ENCODE measurements at places on chromosomes 12 and 14. TPM values are rescaled to one million over a fixed set of nuclear protein-coding genes. Genes with fewer than 3 reads are reported as not detected.

- H3K27me3 ChIP-seq, result peaks cover 2% of the 10 kb centered on the region
- H3K4me1 ChIP-seq, result peaks cover 22% of the 10 kb centered on the region
- no peaks in the 10 kb centered on the region for H3K36me3 ChIP-seq
- H3K4me3 ChIP-seq, result no peak overlapping the region
- no peak for DNase-seq
- H3K27ac ChIP-seq, result no peak overlapping the region
These were observed 1057.7 kb downstream of the VRK1 start for GRCh38 chr14:97854918-97855317.

DNA sequence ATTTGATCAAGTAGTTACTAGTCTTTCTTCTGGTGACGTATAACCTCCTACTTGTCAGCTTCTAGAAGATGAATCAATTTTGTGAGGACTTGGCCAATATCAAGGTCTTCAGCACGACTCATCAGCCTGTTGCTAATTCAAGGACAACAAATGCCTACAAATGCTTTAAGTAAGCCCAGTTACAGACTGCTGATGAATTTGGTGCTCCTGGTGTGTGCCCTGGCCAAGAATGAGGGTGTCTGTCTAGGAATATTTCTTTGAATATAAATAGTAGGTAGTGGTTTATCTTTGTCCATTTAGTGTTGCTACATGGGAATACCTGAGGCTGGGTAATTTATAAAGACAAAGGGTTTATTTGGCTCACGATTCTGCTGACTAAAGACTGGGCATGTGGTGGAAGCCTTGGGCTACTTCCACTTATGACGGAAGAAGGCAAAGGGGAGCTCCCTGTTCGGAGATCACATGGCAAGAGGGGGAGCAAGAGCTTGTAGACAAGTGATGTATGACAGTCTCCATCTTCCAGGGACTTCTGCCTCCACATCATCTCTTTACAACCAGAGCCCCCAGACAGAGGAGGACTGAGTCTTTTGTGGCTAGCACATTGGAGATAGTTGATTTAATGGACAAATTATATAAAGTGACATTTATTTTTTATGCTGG is 180.2 kb downstream of the CRADD start:
- H3K36me3 ChIP-seq, result no peaks in the 10 kb centered on the region
- peaks cover 22% of the 10 kb centered on the region for H3K4me1 ChIP-seq
- peaks cover 2% of the 10 kb centered on the region for H3K27me3 ChIP-seq

DNA sequence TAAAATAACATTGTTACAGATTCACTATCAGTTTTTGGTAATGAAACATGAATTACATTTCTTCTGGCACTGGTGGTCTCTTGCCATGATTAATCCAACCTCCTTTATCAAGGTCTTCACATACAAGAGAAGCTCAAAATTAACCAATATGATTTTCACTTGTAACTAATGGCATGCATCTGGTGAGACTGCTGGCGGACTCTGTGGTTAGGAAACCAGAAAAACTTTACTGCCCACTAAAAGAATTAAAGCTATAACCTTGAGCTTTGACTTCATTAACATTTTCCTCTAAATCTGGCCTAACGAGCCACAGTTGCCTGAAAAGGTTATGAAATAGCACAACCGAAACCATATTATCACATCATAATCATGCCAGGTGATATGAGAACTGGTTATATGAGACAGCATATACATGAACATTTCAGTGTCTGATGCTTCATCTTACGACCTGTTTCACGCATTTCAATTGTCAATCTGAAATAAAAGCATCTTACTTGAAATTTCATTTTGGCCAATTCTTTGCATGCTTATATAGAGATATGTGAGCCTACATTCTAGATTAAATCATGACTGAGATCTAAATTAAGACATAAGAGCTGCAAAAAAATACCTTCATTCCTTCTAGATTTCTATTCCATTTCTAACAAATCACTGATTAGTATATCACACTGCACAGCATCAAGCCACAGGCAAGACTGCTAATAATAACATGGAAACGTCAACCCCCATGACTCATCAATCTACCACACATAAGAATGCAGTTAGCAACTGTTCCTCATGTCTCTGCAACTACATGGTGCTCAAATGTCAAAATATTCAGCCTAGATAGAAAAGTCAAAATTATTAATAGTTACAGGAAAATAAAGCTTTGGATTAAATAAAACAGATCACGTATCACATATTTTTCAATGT is 89.3 kb downstream of the OSBPL8 start:
- no peaks in the 10 kb centered on the region for H3K36me3 ChIP-seq
- peaks cover 2% of the 10 kb centered on the region for H3K4me1 ChIP-seq
- no peak overlapping the region for H3K4me3 ChIP-seq
- H3K27ac ChIP-seq, result no peak overlapping the region

The DCAF4 gene
- 23.4 TPM for total RNA-seq

GRCh38 chr14:46769292-46769691 is 117.7 kb upstream of the RPL10L start:
- H3K4me1 ChIP-seq, result no peaks in the 10 kb centered on the region
- no peak overlapping the region for H3K27ac ChIP-seq
- no peaks in the 10 kb centered on the region for H3K27me3 ChIP-seq
- no peak overlapping the region for H3K4me3 ChIP-seq
- DNase-seq, result no peak

The TAS2R9 gene
- total RNA-seq, result not detected

GRCh38 chr14:47509957-47510356 is 165.4 kb downstream of the MDGA2 start:
- H3K4me1 ChIP-seq, result no peaks in the 10 kb centered on the region
- DNase-seq, result no peak
- H3K27me3 ChIP-seq, result no peaks in the 10 kb centered on the region

DNA sequence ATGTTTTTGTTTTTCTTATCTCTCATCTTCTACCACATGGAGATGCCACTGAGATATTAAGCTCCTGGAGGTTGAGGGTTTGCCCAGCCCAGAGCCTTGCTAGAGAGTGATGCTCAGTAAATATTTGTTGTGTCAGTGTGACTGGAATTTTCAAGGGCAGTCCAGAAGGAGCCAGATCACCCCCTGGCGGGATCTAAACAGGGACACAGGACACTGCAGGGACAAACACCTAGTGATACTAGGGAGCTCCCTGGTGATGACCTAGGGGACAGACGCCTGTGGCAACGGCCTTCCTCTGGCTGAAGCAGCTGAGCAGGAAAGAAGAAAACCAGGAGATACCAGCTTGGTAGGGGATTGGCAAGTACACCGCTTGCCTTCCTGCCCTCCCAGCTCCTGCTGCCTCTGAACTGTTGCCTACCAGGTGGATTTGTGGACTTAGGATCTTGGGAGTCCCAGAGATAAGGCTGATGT is 714.4 kb upstream of the TBX3 start:
- H3K27me3 ChIP-seq, result peaks cover 2% of the 10 kb centered on the region
- no peak overlapping the region for H3K4me3 ChIP-seq
- peaks cover 5% of the 10 kb centered on the region for H3K36me3 ChIP-seq
- no peak for DNase-seq

DNA sequence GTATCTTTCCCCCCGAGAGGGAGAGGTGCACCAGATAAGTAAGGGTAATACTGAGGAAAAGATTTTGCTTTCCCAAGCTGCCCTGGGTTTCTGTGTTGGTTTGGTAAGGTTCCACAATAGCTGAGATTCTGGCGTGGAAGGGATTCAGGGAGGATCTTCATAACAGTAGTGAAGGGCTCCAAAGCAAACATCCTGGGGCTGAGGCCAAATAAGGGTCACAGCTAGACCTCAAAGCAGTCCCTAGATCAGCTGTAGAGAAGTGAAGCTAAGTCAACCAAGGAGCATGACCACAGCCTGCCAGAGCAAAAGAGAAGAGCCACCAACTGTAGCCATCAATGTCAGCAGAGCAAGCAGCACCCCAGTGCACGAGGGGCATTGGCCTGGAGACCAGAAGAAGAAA is 73.2 kb upstream of the SLC35F4 start:
- H3K4me3 ChIP-seq, result no peak overlapping the region
- H3K27ac ChIP-seq, result no peak overlapping the region
- no peaks in the 10 kb centered on the region for H3K36me3 ChIP-seq
- H3K4me1 ChIP-seq, result peaks cover 4% of the 10 kb centered on the region
- H3K27me3 ChIP-seq, result no peaks in the 10 kb centered on the region

GRCh38 chr14:71688576-71688975 is 243.7 kb upstream of the RGS6 start:
- DNase-seq, result no peak
- no peak overlapping the region for H3K4me3 ChIP-seq
- no peaks in the 10 kb centered on the region for H3K27me3 ChIP-seq
- no peak overlapping the region for H3K27ac ChIP-seq
- H3K36me3 ChIP-seq, result no peaks in the 10 kb centered on the region
- no peaks in the 10 kb centered on the region for H3K4me1 ChIP-seq

DNA sequence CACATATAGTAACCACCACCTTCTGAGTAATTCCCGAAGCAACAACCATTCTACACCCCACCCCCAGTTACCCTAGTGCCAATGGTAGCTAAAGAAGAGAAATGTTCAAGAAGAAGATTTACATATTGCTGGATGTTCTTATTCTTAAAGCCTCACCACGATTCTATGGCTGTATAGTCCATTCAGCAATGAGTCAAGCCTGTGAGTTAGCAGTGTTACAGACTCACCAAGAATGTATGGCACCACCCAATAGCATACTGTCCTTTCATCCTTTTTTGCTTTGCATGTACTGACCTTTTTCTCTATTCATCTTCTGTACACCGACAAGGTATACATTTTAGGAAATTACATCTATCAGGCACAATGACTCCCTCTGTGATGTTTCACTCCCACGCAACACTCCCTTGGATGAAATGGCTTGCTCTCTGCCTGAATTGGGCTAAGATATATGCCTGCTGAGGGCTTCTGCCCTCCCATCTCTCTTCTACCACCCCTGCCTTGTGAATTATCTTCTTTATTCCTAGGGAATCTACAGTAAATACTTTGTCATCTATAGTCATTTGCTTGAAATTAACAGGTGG is 945.8 kb downstream of the DIO2 start:
- no peak overlapping the region for H3K27ac ChIP-seq
- no peaks in the 10 kb centered on the region for H3K4me1 ChIP-seq
- H3K36me3 ChIP-seq, result no peaks in the 10 kb centered on the region
- no peaks in the 10 kb centered on the region for H3K27me3 ChIP-seq

- DNase-seq, result no peak
- peaks cover 6% of the 10 kb centered on the region for H3K27me3 ChIP-seq
- peaks cover 4% of the 10 kb centered on the region for H3K36me3 ChIP-seq
- H3K27ac ChIP-seq, result no peak overlapping the region
- H3K4me3 ChIP-seq, result peak overlapping the region; percentile 54
- peaks cover 23% of the 10 kb centered on the region for H3K4me1 ChIP-seq
These were observed 58.8 kb downstream of the TTC7B start for GRCh38 chr14:90757452-90757851.

The KLRD1 gene
- total RNA-seq, result 0.25 TPM

The KLRC4 gene
- not detected for total RNA-seq

The IFI27 gene
- total RNA-seq, result 3.7 TPM

The GAPDH gene
- total RNA-seq, result 2,124 TPM

- peaks cover 7% of the 10 kb centered on the region for H3K4me1 ChIP-seq
- DNase-seq, result no peak
- H3K4me3 ChIP-seq, result peak overlapping the region; percentile 96
- H3K27ac ChIP-seq, result peak overlapping the region; percentile 94
These were observed 15.8 kb upstream of the ANKRD9 start for GRCh38 chr14:102525219-102525928.

- H3K36me3 ChIP-seq, result no peaks in the 10 kb centered on the region
- no peak overlapping the region for H3K27ac ChIP-seq
- H3K27me3 ChIP-seq, result no peaks in the 10 kb centered on the region
- H3K4me1 ChIP-seq, result no peaks in the 10 kb centered on the region
- no peak overlapping the region for H3K4me3 ChIP-seq
- peak; percentile 59 for DNase-seq
These were observed 58.1 kb upstream of the RMST start for GRCh38 chr12:97404543-97404942.

DNA sequence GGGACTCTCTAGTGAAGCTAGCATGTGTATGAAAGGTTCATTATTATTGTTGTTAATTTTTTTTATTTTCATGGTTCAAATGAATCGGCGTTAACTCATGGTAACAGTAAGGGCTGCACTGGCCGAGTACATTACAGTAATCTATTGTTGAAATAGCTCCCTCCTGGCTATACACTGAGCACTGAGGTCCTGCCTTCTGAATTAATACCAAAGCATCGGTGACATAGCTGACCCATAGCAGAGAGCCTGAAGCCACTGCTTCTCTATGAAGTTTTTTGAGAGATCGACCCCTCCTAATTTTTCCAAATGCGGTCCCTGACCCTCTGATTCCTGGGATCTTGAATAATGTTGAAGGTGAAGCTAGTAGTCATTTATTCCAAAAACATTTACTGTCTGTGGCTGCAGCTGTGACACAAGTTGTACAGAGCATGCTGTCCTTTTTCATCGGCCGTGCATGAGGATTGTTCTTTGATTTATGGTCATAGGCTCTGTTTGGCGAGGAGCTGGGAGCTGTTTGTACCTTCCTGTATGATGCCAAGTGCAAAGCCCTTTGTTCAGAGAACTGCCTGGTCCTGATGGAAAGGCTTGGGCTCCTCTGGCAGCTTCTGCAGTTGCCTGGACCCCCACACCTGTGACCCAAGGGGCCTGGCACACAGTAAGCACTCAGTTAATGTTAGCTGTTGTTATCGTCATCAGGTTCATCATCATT is 486.5 kb downstream of the EGLN3 start:
- H3K4me3 ChIP-seq, result no peak overlapping the region
- no peak for DNase-seq
- H3K4me1 ChIP-seq, result peaks cover 4% of the 10 kb centered on the region

The AQP2 gene
- total RNA-seq, result not detected

DNA sequence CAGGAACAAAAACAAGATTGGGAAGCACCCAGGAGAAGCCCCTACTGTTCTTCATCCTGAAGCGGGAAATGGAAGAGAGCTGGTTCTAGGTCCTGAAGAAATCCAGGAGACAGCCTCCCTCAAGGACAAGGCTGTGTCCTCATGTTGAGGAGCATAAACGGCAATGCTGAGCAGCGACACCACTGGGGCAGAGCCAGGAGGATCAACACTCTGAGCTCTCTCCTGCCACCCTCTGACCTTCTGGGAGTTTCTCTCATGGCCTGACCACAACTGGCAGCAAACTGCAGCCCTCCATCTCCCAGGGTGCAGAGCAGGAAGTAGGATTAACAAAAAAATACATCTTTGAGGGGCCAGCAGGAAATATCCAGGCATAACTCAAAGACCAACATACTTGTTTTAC is 1292.2 kb upstream of the TMEM132C start:
- H3K4me3 ChIP-seq, result no peak overlapping the region
- DNase-seq, result no peak
- peaks cover 5% of the 10 kb centered on the region for H3K27me3 ChIP-seq
- no peaks in the 10 kb centered on the region for H3K4me1 ChIP-seq

GRCh38 chr12:9699269-9699897 is 29.9 kb downstream of the CLEC2D start:
- peaks cover 5% of the 10 kb centered on the region for H3K36me3 ChIP-seq
- H3K4me3 ChIP-seq, result no peak overlapping the region
- H3K4me1 ChIP-seq, result no peaks in the 10 kb centered on the region
- no peaks in the 10 kb centered on the region for H3K27me3 ChIP-seq

DNA sequence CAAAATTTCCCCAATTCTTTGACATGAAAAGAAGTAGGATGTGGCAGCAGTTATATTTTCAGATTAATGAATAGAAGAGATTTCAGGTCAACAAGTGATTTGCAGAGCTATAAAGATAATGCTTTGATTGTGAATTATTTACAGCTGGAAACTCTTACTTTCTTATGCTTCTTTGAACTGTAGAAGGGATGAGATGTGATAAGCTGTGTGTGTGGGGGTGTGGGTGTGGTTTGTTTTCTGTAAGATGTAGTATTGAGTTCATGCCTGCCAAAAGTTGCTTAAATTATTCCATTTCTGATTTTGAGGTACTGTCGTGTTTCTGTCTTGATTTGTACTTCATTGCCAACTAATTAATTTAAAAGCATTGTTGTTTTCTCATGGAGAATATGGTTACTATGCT is 22.7 kb downstream of the AEBP2 start:
- peaks cover 12% of the 10 kb centered on the region for H3K4me1 ChIP-seq
- no peak overlapping the region for H3K4me3 ChIP-seq
- no peak for DNase-seq
- H3K36me3 ChIP-seq, result no peaks in the 10 kb centered on the region
- peaks cover 3% of the 10 kb centered on the region for H3K27me3 ChIP-seq
- no peak overlapping the region for H3K27ac ChIP-seq
